ENCODE measurements at places on chromosomes 3 and 15. TPM values are rescaled to one million over a fixed set of nuclear protein-coding genes. Genes with fewer than 3 reads are reported as not detected.
A peak's percentile ranks its signal among the peaks of the same experiment; 100 is the strongest.

GRCh38 chr15:98881526-98882520 lies 125.8 kb downstream of the PGPEP1L start:
- no peak overlapping the region for H3K27ac ChIP-seq

CATSPER2 gene
- total RNA-seq = 1.7 TPM

CCR3 gene
- not detected for total RNA-seq

DNA sequence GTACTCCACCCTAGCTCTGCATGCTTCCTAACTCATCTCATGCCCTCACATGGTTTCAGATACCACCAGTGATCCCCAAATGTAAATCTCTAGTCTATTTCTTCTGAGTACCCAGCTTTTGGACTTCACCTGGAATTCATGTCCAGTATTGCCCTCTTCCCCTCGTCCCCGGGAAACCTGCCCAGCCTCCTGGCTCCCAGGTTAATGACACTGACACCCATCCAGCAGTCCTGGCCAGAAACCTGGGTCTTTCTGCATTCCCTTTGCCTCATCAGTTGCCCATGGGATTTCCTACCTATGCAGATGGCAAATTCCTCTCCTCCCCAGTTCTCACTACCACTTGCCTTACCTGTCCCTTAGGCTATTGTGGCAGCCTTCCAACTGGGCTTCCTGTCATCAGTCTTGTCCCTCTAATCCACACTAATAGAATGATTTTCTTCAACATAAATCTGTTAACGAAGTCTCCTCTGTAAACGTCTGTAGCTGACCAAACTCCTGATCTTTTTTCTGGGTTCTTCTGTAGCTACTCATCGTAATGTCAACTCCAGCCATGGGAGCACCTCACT lies 15.3 kb upstream of the MYLK start:
- no peaks in the 10 kb centered on the region for H3K4me1 ChIP-seq
- no peak overlapping the region for H3K27ac ChIP-seq
- H3K4me3 ChIP-seq = no peak overlapping the region

APPL1 gene
- 31.6 TPM for total RNA-seq

ISLR gene
- 59.9 TPM for total RNA-seq

- H3K27ac ChIP-seq = no peak overlapping the region
- H3K27me3 ChIP-seq = no peaks in the 10 kb centered on the region
- H3K4me1 ChIP-seq = no peaks in the 10 kb centered on the region
- no peak overlapping the region for H3K4me3 ChIP-seq
- no peak for DNase-seq
Observed at GRCh38 chr15:61327019-61327631, 98.0 kb upstream of the RORA start.

TMEM266 gene
- 0.20 TPM for total RNA-seq

GRCh38 chr15:78390826-78391225 lies 47.2 kb upstream of the IREB2 start:
- no peak for DNase-seq
- H3K4me3 ChIP-seq = no peak overlapping the region
- no peaks in the 10 kb centered on the region for H3K4me1 ChIP-seq
- no peaks in the 10 kb centered on the region for H3K27me3 ChIP-seq

FMN1 gene
- 2.4 TPM for total RNA-seq

DNA sequence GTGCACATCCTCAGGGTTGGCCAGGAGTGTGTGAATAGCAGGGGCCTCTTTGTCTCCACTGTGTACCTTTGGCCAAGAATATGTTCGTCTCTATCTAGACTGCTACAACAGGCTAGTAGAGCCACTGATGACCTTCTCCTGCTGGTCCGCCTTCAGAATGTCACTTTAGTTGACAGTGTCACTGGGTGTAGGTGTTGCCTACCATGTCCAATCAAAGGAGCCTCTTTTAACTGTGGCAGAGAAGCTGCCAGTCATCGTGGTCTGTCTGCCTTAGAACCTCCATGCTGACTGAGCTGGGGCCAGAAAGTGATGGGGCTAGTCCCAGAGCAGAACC lies 40.1 kb downstream of the OXSR1 start:
- no peak for DNase-seq
- H3K36me3 ChIP-seq = no peaks in the 10 kb centered on the region
- no peaks in the 10 kb centered on the region for H3K27me3 ChIP-seq
- H3K27ac ChIP-seq = no peak overlapping the region

- no peak overlapping the region for H3K4me3 ChIP-seq
- H3K27ac ChIP-seq = no peak overlapping the region
- H3K36me3 ChIP-seq = peaks cover 25% of the 10 kb centered on the region
- no peaks in the 10 kb centered on the region for H3K4me1 ChIP-seq
Observed at GRCh38 chr3:58093574-58094195, 85.5 kb downstream of the FLNB start.

GP9 gene
- total RNA-seq = not detected

ZNF662 gene
- 1.7 TPM for total RNA-seq

ZNF80 gene
- not detected for total RNA-seq

ALPK3 gene
- 99.0 TPM for total RNA-seq

GRCh38 chr3:190883141-190883540 lies 20.6 kb upstream of the GMNC start:
- no peak overlapping the region for H3K4me3 ChIP-seq
- no peaks in the 10 kb centered on the region for H3K36me3 ChIP-seq
- no peaks in the 10 kb centered on the region for H3K27me3 ChIP-seq
- no peak for DNase-seq

GRCh38 chr15:73691396-73691795 lies 7.2 kb downstream of the CD276 start:
- no peak overlapping the region for H3K4me3 ChIP-seq
- peak overlapping the region; percentile 39 for H3K27ac ChIP-seq
- no peaks in the 10 kb centered on the region for H3K27me3 ChIP-seq
- peaks cover 74% of the 10 kb centered on the region for H3K4me1 ChIP-seq
- no peaks in the 10 kb centered on the region for H3K36me3 ChIP-seq

DNA sequence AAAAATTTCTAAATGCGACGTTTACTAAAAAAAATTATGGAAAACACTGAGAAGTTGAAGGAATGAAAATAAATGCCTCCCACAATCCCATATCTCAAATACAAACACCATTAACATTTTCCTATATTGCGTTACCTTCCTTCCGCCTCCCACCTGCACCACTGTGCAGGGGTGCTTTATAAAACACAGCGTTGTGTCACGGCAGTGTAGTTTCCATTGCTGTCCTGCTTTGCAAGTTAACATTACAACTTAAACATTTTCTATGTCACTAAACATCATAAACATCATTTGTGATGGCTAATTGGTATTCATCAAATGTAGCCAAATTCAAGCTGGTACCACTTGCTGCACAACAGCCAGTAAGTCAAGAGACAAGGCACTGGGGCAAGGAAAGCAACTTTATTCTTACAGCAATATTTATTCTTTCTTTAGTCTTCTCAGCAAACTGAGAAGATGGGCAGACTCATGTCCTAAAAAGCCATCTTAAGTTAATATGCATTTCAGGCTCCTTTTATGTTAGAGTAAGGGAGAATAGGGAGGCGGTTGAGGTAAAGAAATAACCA lies 12.3 kb upstream of the FETUB start:
- H3K27me3 ChIP-seq = no peaks in the 10 kb centered on the region
- no peak overlapping the region for H3K27ac ChIP-seq
- no peaks in the 10 kb centered on the region for H3K36me3 ChIP-seq
- no peak for DNase-seq

DNA sequence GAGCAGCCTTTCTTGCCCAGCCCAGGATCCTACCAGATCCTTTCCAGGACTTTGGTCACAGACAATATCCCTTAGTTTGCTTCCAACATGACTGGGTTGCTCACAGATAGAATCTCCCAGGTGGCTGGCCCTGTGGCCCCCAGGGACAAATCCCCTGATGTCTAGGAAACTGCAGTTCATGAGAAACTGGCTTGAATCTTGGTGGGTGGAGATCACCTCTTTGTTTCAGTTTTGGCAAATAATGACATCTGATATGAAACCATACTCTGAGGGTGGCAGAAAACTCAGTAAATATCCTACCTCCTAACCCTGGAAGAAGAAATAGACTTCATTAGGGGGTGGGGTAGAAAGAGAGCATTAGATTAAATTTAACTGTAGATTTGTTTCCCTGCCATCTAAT lies 44.1 kb upstream of the PFN2 start:
- H3K4me3 ChIP-seq = no peak overlapping the region
- no peak overlapping the region for H3K27ac ChIP-seq
- DNase-seq = no peak

DNA sequence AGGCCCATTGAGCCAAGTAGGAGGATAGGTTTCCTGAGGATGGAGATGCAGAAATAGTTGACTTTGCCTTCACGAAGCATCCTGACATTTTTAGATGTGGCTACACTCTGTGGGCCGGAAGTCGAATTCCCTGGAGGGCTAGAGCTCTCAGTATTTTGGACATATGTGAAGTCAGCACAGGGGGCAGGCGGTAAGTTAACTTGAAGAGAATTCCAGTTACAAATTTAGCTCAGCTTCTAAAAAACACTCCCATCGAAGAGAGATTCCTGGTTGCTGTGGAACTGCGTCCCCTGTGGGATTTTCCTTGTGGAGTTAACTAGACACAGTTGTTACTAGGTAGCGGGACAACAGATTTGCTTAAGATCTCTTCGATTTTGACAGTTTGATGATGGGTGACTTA lies 161.9 kb upstream of the RGMA start:
- peaks cover 7% of the 10 kb centered on the region for H3K4me1 ChIP-seq
- H3K27ac ChIP-seq = no peak overlapping the region
- no peak for DNase-seq
- no peaks in the 10 kb centered on the region for H3K36me3 ChIP-seq
- no peak overlapping the region for H3K4me3 ChIP-seq

- H3K27me3 ChIP-seq = no peaks in the 10 kb centered on the region
- H3K36me3 ChIP-seq = no peaks in the 10 kb centered on the region
- H3K4me1 ChIP-seq = no peaks in the 10 kb centered on the region
- H3K27ac ChIP-seq = no peak overlapping the region
- no peak for DNase-seq
Observed at GRCh38 chr3:62696011-62696410, 179.2 kb downstream of the CADPS start.

NAALADL2 gene
- total RNA-seq = 2.5 TPM

DNA sequence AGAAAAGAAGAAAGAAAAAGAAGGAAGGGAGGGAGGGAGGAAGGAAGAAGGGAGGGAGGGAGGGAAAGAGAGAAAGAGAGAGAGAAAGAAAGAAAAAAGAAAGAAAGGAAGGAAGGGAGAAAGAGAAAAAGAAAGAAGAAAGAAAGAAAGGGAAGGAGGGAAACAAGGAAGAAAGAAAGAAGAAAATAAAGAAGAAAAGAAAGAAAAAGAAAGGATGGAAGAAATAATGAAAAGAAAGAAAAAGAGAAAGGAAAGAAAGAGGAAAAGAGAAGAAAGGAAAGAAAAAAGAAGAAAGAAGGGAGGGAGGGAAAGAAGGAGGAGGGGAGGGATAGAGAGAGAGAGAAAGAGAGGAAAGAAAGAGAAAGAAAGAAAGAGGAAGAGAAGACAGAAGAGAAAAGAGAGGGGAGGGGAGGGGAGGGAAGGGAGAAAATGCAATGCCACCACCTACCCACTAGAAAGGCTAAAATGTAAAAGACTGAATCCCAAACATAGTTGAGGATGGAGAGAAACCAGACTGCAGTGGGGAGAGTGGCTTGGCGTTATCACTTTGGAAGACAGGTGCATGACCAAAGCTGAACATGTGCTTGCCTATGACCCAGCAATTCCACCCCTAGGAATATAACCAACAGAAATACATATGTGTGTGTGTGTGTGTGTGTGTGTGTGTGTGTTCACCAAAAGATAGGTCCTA lies 66.9 kb upstream of the KLF13 start:
- H3K4me1 ChIP-seq = no peaks in the 10 kb centered on the region
- no peak overlapping the region for H3K4me3 ChIP-seq
- H3K27ac ChIP-seq = no peak overlapping the region
- no peak for DNase-seq
- H3K27me3 ChIP-seq = no peaks in the 10 kb centered on the region
- no peaks in the 10 kb centered on the region for H3K36me3 ChIP-seq

GRCh38 chr15:70627734-70628548 lies 135.4 kb downstream of the UACA start:
- no peak overlapping the region for H3K4me3 ChIP-seq
- no peaks in the 10 kb centered on the region for H3K27me3 ChIP-seq

DNA sequence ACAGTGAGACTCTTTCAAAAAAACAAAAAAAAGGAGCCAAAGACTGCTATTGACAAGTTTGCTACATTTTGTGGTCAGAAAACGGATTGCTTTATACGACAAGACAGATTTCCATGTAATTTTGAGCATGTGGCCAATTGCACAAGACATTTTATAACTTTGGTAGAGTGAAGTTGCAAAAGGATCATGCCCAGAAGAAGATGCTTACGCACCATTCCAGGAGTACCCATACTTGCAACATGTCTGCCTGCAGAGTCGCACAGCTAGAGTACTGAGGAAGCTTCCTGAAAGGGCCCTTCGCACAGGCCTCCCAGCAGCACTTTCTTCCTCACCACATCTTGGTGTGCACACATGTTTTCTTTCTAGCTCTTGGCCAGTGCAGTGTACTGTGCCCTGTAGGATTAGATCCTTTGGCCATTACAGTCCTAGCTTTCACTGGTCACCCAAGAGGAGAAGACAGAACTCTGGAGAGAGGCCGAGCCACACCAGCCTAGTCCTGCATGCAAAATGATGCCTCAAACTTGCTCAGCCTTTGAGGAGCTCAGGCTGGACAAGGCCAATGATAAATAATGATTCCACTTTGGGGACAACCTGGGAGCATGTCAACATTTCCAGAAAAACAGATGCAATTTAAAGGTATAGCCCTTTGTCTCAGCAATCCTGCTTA lies 11.7 kb downstream of the CHDH start:
- DNase-seq = no peak
- H3K4me1 ChIP-seq = no peaks in the 10 kb centered on the region
- H3K36me3 ChIP-seq = no peaks in the 10 kb centered on the region
- no peak overlapping the region for H3K4me3 ChIP-seq
- no peaks in the 10 kb centered on the region for H3K27me3 ChIP-seq
- no peak overlapping the region for H3K27ac ChIP-seq

DNA sequence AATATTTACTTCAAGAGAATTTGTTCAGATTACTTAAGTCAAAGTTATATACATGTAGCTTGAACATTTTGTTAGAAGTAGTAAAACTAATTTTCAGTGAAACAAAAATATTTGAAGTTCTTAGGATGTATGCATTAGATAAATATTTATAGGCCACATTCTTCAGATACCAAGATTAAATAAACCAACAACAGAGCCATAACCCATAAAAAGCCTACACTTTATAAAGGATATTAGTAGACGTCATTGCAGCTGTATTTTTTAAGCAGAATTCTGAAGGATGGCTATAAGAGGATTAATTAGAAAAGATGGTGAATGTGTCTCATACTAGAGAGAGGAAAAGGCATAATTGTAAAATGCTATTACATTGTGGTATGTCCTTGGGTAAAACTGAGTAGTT lies 449.7 kb upstream of the ALCAM start:
- no peak for DNase-seq
- H3K27ac ChIP-seq = no peak overlapping the region
- H3K4me1 ChIP-seq = no peaks in the 10 kb centered on the region
- no peak overlapping the region for H3K4me3 ChIP-seq
- H3K36me3 ChIP-seq = no peaks in the 10 kb centered on the region

GRCh38 chr3:25540273-25540672 lies 112.2 kb downstream of the RARB start:
- H3K36me3 ChIP-seq = no peaks in the 10 kb centered on the region
- no peak for DNase-seq
- no peaks in the 10 kb centered on the region for H3K27me3 ChIP-seq
- H3K27ac ChIP-seq = peak overlapping the region; percentile 68
- no peak overlapping the region for H3K4me3 ChIP-seq

GRCh38 chr3:83873550-83873949 lies 1085.2 kb upstream of the CADM2 start:
- DNase-seq = no peak
- no peak overlapping the region for H3K27ac ChIP-seq
- H3K36me3 ChIP-seq = no peaks in the 10 kb centered on the region
- H3K27me3 ChIP-seq = no peaks in the 10 kb centered on the region

RARB gene
- 22.8 TPM for total RNA-seq

Measured in right atrium auricular region (tissue), 2 donors.